ENCODE measurements at places on chromosomes 3 and 15. TPM values are rescaled to one million over a fixed set of nuclear protein-coding genes. Genes with fewer than 3 reads are reported as not detected.

The PRR20G gene
- not detected for total RNA-seq

The SEMA6D gene
- total RNA-seq = 49.8 TPM

The PAK6 gene
- 11.2 TPM for total RNA-seq

The TBCCD1 gene
- 37.1 TPM for total RNA-seq

The ACTC1 gene
- total RNA-seq = 0.31 TPM

The ERC2 gene
- 59.7 TPM for total RNA-seq

The NR2E3 gene
- 0.16 TPM for total RNA-seq

The DNAH12 gene
- total RNA-seq = 0.62 TPM

The CORO2B gene
- 19.8 TPM for total RNA-seq

The RBPMS2 gene
- not detected for total RNA-seq

The SLC51A gene
- not detected for total RNA-seq

The MFAP1 gene
- total RNA-seq = 24.0 TPM

The SLC28A1 gene
- not detected for total RNA-seq

The CLDN16 gene
- under 0.01 TPM for total RNA-seq

The NLGN1 gene
- total RNA-seq = 126 TPM

The THSD4 gene
- total RNA-seq = 1.6 TPM

The DPPA2 gene
- total RNA-seq = not detected

The MYRIP gene
- total RNA-seq = 12.5 TPM

The FETUB gene
- not detected for total RNA-seq

The VGLL3 gene
- total RNA-seq = 1.7 TPM

The NTRK3 gene
- total RNA-seq = 52.3 TPM

The ITIH4 gene
- total RNA-seq = 2.8 TPM

The SPRED1 gene
- total RNA-seq = 77.4 TPM

The ZNF385D gene
- 14.0 TPM for total RNA-seq

The C15orf62 gene
- not detected for total RNA-seq

The PRICKLE2 gene
- 87.5 TPM for total RNA-seq

The MINAR1 gene
- total RNA-seq = 3.6 TPM

The GPR156 gene
- total RNA-seq = 5.6 TPM

The GXYLT2 gene
- total RNA-seq = 4.7 TPM

All from occipital lobe (tissue), 3 donors.